ENCODE measurements at places on chromosomes 11 and 22. TPM values are rescaled to one million over a fixed set of nuclear protein-coding genes. Genes with fewer than 3 reads are reported as not detected.

Gene MUC5B
- total RNA-seq, result 3.7 TPM

Gene CLTCL1
- 4.6 TPM for total RNA-seq

Gene NELL1
- not detected for total RNA-seq

Gene RAG1
- 0.27 TPM for total RNA-seq

Gene OR2AG1
- total RNA-seq, result not detected

Gene NTM
- not detected for total RNA-seq

Gene CHRNA10
- total RNA-seq, result 0.84 TPM

Gene OR10A2
- total RNA-seq, result not detected

Gene SEC14L6
- total RNA-seq, result not detected

Gene SCN4B
- total RNA-seq, result 0.06 TPM

Gene ART5
- total RNA-seq, result 0.41 TPM

Gene OR52A1
- not detected for total RNA-seq

Gene MS4A15
- not detected for total RNA-seq

Gene NOX4
- total RNA-seq, result not detected

Gene MS4A4A
- total RNA-seq, result not detected

Gene GGTLC3
- total RNA-seq, result not detected

Gene CCDC82
- 19.9 TPM for total RNA-seq

Gene DUSP18
- 3.8 TPM for total RNA-seq

Gene GLB1L3
- not detected for total RNA-seq
